ENCODE measurements at places on chromosomes 5 and 9.

DNA sequence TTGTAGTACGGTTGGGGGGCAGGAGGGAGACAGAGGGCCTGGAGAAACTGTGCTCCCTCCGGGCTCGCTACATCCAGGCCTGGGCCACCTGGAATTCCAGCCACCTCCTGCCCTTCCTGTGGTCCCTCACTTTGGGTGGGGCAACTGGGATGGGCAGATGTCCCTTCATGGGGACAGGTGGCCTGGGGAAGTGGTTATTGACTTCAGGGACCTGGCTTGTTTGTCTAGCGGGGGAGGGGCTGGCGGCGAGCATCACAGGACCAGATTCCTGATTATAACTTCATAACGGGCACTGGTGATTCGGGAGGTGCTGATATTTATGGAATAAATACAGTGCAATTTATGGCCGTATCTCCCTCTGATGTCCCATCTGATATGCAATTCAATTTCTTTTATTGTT, 20.1 kb upstream of the LAMC3 start:
- DNase-seq: no peak

GRCh38 chr5:14901462-14902051, 30.0 kb upstream of the ANKH start:
- no peak for DNase-seq

- no peak for DNase-seq
Measured at GRCh38 chr9:93267091-93267541, 83.2 kb downstream of the WNK2 start.

- no peak for DNase-seq
Measured at GRCh38 chr9:127693143-127693542, 13.6 kb upstream of the CFAP157 start.

DNA sequence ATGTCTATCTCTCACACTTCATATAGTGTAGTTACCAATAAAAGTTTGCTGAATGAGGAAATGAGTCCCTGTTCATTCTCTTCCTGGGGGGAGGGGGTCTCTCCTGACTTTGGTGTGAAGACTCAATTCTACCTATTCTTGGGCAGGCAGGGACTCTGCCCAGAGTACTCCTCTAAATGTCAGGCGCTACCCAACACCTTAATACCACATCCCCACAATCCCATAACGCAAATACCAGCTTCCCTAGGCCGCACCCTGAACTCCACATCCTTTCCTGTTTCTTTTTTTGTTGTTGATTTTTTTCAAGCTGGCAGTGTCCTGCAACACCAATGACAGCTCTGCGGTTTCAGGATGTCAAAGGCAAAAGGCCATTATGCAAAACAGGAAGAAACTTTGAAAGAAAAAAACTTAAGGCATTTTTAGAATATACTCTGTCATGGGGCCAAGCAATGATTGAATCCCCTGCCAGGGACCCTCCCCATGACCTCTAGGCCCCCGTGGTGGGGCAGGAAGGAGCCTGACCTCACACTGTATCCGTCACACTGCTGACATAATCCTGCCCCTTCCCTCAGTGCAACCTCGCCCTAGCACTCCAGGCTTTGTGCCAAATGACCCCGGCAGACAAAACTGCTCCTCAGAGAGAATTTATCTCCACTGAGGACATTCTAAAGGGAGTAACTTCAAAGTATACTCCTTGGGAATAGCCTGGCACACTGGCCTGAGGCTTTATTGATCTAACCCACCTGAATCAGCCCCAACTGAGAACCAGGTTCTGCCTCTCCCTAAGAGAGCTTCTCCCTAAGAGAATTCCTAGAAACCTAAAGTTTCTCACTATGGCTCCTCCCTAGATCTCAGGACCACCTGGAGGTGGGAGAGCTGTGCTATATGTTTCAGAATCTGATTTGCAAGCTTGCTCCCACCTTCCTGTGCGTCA, 8.0 kb downstream of the B4GALT1 start:
- DNase-seq: peak; percentile 85

- no peak for DNase-seq
Measured at GRCh38 chr5:159913048-159913447, 3.2 kb upstream of the ADRA1B start.

- no peak for DNase-seq
Measured at GRCh38 chr9:80878556-80878955, 810.8 kb downstream of the TLE1 start.

- DNase-seq: no peak
Measured at GRCh38 chr9:89179540-89179894, 899 bp upstream of the SHC3 start.

- DNase-seq: no peak
Measured at GRCh38 chr5:113548396-113548795, 34.9 kb downstream of the YTHDC2 start.
